Hepatocyte (in vitro differentiated cells): ENCODE measurements at places on chromosomes 3 and 15. TPM values are rescaled to one million over a fixed set of nuclear protein-coding genes. Genes with fewer than 3 reads are reported as not detected.
A peak's percentile ranks its signal among the peaks of the same experiment; 100 is the strongest.

DNA sequence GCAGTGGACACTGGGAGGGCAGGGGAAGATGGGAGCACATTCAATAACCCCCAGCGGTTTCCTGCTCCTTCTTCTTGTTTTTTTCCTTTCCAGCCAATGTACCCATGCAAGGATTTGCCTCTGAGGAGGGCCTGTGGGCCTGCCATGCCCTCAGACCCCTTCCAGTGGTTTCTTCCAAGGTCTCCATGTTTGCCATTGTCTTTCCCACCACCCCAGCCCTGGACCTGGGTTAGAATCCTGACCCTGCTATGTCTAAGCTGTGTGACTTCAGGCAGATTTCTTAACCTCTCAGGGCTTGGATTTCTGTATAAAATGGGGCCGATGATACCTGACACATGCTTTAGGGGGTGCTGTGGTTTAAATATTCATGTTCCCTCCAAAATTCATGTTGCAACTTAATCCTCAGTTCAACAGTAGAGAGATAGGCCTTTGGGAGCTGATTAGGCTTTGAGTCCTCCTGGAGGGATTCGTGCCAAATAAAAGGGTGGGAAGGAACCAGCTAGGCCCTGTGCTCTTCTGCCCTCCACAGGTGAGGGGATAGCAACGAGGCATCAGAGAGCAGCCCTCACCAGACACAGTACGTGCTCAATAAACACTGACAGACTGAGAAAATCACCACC lies 46.3 kb upstream of the FLNB start:
- no peak for DNase-seq

DNA sequence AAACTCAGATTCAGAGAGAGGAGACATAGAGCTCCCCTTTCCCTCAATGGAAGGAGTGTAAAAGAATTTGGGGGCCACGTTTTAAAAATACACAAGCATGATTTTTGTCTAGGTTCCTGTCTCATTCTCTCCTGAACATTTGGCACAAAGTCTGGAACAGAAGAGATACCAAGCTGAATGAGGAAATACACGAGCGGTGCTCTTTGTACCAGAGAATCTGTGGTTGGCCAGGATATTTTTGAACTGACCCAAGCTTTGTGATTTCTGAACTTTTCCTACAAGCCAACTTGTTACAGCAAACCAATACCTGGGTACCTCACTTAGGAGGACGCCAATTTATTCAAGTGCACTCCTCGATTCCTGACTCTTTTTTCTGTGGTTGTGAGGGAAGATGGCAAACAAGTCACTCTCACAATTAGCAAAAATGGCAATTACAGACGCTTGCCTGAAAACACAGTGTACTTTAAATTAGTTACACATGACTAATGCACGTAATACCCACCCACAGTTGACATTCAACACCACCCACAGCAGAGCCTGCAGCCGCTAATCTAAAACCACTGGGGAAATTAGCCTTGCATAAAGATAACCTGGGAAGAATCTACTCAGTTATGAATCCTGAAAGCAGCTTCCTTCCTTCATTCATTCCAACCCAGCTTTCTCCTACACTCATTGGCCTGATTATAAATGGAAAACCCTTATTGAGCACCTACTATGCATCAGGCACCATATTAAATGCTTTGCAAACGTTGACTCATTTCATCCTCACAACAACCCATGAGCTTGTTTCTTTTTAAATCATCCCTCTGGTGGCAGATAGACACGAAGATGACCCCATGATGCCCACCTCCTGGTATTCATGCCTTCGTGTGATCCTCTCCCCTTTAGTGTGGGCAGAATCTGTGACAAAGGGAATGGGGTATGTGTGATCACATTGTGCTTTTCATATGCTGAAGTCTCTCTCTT lies 293.5 kb downstream of the KBTBD8 start:
- DNase-seq, result no peak

DNA sequence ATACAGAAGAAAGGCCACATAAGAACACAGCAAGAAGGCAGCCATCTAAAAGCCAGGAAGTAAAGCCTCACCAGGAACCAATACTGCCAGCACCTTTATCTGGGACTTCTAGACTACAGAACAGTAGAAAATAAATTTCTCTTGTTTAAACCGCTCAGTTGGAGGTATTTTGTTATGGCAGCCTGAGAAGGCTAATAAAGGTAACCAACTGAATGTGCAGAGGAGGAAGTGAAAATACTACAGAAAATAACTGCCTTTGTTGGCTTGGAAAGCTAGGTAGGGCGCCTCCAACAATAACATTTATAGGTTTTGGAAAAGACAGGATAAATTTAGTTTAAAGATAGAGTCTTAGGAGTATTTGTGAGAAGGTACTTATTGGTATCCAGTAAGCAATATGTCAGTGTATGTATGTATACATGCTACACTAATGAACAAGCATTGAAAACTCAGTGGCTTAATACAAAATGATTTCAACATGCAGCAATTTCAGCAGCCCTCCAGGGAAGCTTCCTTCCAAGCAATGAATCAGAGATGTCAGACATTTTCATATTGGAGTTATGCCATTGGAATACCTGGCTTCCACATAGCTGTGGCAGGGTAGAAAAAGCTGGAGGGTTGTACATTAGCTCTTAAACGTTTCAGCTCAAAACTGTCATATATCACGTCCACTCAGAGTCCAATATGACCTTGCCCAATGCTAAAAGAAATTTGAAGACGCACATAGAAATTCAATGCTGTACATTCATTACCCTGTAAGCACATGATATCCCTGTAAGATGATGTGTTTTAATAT lies 48.9 kb downstream of the ZBBX start:
- no peak for DNase-seq

The OXTR gene
- polyA plus RNA-seq, result 0.97 and 1.3 TPM in 2 replicates

- no peak for DNase-seq
These were observed 143.9 kb downstream of the OR4M2 start for GRCh38 chr15:22224241-22224671.

GRCh38 chr15:20340931-20341661 lies 200.5 kb downstream of the GOLGA6L6 start:
- peak; percentile 91 for DNase-seq

GRCh38 chr3:85081191-85081906 lies 122.6 kb downstream of the CADM2 start:
- DNase-seq, result peak; percentile 9

- DNase-seq, result no peak
These were observed 89.2 kb upstream of the RORA start for GRCh38 chr15:61318301-61318700.

The PLSCR5 gene
- polyA plus RNA-seq, result 2.1 and 3.0 TPM in 2 replicates

The TGM4 gene
- 0.78 TPM in 1 of 2 replicates, not detected in the other for polyA plus RNA-seq

DNA sequence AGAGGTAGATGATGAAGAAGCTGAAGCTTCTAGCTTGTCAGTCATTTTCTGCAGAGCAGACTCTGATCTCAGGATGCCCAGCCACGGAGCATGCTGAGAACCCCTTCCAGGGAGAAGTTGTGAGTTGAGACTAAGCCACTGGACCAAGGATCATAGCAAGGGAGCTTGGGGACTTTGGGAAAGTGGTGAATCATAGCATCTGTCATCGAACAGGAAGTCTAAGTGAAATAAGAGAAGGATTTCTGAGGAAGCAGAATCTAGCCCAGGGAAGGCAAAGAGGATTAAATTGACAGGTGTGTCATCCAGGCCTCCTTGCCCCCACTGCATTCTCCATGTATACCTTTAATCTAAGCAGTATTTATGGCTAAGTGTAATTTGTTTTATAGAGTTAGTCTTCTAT lies 71.8 kb upstream of the TMEM108 start:
- no peak for DNase-seq

The ZBBX gene
- polyA plus RNA-seq, result 0.16 TPM in 1 of 2 replicates, not detected in the other

- no peak for DNase-seq
These were observed 78.1 kb downstream of the AGBL1 start for GRCh38 chr15:86157606-86158293.
